ENCODE measurements at places on chromosomes 5 and 9.

- H3K36me3 ChIP-seq, result no peaks in the 10 kb centered on the region
- no peak for DNase-seq
- no peaks in the 10 kb centered on the region for H3K27me3 ChIP-seq
- no peak overlapping the region for H3K4me3 ChIP-seq
These were observed 103.8 kb downstream of the MPDZ start for GRCh38 chr9:13175732-13176131.

DNA sequence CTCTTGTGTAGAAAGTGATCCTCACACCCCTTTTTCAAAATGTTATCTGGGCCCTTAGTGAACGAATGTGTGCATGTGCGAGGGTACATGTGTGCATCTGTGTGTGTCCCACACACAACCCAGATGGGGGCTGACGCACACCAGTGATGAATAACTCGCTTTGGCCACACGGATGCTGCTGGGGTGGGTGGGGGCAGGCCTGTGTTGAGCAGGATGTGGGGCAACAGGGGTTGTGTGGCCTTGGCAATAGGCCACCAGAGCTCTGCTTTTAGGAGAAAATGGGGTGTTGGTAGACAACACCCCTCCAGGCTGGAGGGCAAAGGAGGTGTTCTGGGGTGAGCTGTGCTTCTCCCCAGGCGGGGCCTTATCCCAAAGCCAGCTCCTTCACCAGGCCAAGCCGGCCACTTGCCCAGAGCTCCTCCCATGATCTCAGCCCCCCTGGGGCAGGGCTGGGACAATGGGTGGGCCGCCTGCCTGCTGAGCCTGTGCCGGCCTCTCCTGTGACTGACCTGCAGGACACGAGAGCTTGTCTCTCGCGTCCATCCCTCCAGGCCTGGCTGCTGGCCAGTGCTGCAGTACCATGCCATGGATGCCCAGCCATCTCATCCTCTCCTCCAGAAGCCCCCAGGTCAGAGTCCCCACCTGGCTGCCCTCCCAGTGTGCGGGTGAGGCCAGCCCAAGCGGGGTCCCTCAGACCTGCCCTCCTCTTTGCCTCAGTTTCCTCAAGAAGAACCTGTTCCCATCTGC, 1.7 kb downstream of the DBN1 start:
- H3K27me3 ChIP-seq, result no peaks in the 10 kb centered on the region
- no peak overlapping the region for H3K27ac ChIP-seq
- peaks cover 13% of the 10 kb centered on the region for H3K4me1 ChIP-seq
- H3K4me3 ChIP-seq, result peak overlapping the region; percentile 7
- no peaks in the 10 kb centered on the region for H3K36me3 ChIP-seq

DNA sequence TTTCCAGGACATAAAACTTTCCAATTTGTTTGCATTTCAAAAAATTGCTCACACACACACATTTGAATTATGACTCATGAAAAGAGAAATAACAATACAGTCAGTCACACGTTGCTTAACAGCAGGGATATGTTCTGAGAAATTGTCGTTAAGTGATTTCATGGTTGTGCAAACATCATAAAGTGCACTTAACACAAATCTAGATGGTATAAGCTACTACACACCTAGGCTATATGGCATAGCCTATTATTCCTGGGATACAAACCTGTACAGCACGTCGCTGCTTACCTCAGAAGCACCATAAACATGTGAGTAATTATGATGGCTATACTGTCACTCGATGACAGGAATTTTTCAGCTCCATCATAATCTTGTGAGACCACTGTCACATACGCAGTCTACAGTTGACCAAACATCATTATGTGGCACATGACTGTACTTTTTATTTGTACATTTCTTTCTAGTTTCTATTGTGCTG, 378.2 kb downstream of the ACTL7B start:
- H3K36me3 ChIP-seq, result no peaks in the 10 kb centered on the region
- no peak overlapping the region for H3K27ac ChIP-seq
- no peaks in the 10 kb centered on the region for H3K27me3 ChIP-seq
- no peaks in the 10 kb centered on the region for H3K4me1 ChIP-seq
- no peak for DNase-seq

- H3K4me1 ChIP-seq, result peaks cover 35% of the 10 kb centered on the region
- DNase-seq, result no peak
- H3K27me3 ChIP-seq, result peaks cover 69% of the 10 kb centered on the region
- peak overlapping the region; percentile 89 for H3K27ac ChIP-seq
- H3K4me3 ChIP-seq, result peak overlapping the region; percentile 94
These were observed 896 bp downstream of the EBF1 start for GRCh38 chr5:159098603-159099436.

GRCh38 chr9:97753975-97754374, 56.8 kb upstream of the XPA start:
- H3K27ac ChIP-seq, result no peak overlapping the region
- H3K4me1 ChIP-seq, result no peaks in the 10 kb centered on the region
- no peak overlapping the region for H3K4me3 ChIP-seq
- no peak for DNase-seq
- peaks cover 2% of the 10 kb centered on the region for H3K36me3 ChIP-seq

DNA sequence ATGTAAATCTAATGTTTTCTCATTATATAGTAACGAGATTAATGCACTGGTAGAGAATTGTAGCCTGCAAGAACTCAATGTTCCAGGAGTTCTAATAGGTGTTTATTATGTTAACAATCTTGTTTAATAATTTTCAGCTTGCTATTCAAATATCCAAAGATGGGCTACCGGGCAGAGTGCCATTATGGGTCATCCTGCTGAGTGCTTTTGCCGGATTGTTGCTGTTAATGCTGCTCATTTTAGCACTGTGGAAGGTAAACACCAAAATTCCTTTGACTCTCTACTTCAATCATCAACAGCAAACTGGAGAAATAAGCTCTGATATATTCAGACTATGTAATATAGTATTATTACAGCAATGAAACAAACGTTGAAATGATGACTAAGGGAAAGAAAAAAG, 41.9 kb upstream of the ITGA2 start:
- H3K27ac ChIP-seq, result no peak overlapping the region
- peaks cover 5% of the 10 kb centered on the region for H3K4me1 ChIP-seq
- H3K4me3 ChIP-seq, result no peak overlapping the region
- no peak for DNase-seq

- no peak for DNase-seq
- peaks cover 12% of the 10 kb centered on the region for H3K4me1 ChIP-seq
- H3K36me3 ChIP-seq, result peaks cover 7% of the 10 kb centered on the region
- peaks cover 22% of the 10 kb centered on the region for H3K27me3 ChIP-seq
- H3K27ac ChIP-seq, result no peak overlapping the region
These were observed 111.1 kb downstream of the PAM start for GRCh38 chr5:102866237-102866600.

DNA sequence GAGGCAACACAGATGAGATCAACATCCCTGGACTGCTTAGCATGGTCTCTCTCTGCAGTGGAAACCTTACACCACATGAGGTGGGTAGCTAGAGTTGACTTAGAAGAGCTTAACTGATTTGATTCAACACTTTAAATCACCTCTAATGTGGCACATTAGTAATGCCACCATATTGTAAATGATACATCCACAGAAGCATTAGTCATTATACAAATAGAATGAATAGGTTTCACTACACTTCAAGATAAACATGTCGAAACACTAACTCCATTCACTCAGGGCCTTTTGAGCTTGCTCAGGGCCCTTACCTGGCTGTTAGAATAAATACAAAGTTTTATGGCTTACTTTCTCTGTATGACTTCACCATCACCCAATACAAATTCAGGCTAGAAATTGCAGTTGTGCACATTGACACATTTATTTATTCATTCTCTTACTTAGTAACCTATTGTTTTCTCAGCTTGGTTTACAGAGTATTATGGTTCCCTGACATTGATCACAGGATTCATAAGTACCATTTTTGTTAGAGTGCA, 9.3 kb upstream of the SMAD5 start:
- no peak overlapping the region for H3K27ac ChIP-seq
- no peak overlapping the region for H3K4me3 ChIP-seq
- H3K27me3 ChIP-seq, result peaks cover 48% of the 10 kb centered on the region
- H3K36me3 ChIP-seq, result peaks cover 3% of the 10 kb centered on the region

GRCh38 chr5:17411436-17412402, 86.3 kb upstream of the TAF11L2 start:
- no peaks in the 10 kb centered on the region for H3K36me3 ChIP-seq
- no peak overlapping the region for H3K4me3 ChIP-seq
- no peak overlapping the region for H3K27ac ChIP-seq
- no peak for DNase-seq

DNA sequence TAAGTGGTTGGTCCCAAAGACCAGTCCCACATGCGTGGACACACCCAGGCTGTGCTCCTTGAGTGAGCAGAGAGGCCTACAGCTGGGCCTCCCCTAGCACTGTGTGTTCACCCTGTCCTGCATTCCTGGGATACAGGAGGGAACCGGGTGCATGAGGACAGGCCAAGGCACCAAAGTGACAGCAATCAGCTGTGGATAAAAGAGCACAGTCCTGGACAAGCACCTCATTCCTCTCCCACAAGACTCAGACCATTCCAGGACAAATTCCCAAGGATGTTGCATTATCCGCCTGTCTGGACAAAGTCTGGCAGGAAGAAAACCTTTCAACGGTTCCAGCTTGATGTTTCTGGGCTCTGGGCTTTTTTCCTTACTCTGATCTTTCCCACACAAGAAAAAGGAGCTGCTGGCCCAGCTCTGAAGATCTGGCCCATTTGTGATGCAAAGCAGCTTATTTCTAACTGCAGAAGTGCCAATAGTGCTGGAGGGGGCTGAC, 273.2 kb downstream of the ENC1 start:
- H3K4me1 ChIP-seq, result no peaks in the 10 kb centered on the region
- H3K4me3 ChIP-seq, result no peak overlapping the region
- H3K27me3 ChIP-seq, result peaks cover 4% of the 10 kb centered on the region
- no peaks in the 10 kb centered on the region for H3K36me3 ChIP-seq
- no peak overlapping the region for H3K27ac ChIP-seq
- no peak for DNase-seq

- no peaks in the 10 kb centered on the region for H3K36me3 ChIP-seq
- no peak for DNase-seq
- no peaks in the 10 kb centered on the region for H3K4me1 ChIP-seq
- no peak overlapping the region for H3K4me3 ChIP-seq
- H3K27ac ChIP-seq, result no peak overlapping the region
These were observed 158.0 kb downstream of the DEPDC1B start for GRCh38 chr5:60541980-60542379.
